ENCODE measurements at places on chromosomes 4 and X.

- no peak for DNase-seq
Measured at GRCh38 chr4:146183209-146183608, 7.7 kb downstream of the LSM6 start.

DNA sequence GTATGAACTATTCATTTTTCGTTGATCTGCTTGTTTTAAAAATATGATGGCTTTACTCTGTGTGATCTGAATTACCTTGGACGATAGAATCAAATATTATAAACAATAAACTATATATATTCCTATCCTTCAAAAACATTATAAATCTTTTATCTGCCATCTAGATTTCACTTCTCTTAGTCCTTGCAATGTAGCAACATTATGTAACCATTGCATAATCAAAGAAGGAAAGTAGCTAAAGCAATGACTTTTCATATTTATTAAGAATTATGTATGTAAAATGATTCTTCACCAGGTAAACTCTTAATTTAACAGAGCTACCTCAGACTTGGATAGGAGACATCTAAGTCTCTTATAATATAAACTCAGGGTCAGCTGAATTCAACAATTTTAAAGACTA, 210.5 kb downstream of the ADAMTS3 start:
- DNase-seq: no peak

- DNase-seq: no peak
Measured at GRCh38 chr4:7429601-7430078, 5.1 kb downstream of the PSAPL1 start.

GRCh38 chrX:43643201-43643600, 12.9 kb upstream of the MAOA start:
- no peak for DNase-seq

DNA sequence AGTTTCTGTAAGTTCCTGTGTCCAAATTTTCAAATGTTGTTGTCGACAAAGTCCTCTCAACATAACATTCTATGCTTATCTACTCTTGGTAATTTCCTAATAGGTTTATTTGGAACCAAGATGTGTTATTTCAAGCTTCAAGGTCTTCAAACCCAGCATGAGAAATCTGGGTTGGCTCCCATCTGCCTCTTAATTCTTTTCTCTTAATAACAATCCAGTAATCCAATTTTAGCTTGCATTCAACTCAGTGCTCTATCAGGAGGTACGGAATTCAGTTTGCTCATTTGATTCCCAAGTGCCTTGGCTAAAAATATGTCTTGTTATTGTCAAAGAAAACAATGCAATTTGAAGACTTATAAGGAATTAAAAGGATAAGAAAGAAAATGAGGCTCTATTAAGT, 235.5 kb upstream of the MID1 start:
- no peak for DNase-seq

Data from iPS-NIHi11 (cell line).